ENCODE measurements at places on chromosomes 4 and X.

DNA sequence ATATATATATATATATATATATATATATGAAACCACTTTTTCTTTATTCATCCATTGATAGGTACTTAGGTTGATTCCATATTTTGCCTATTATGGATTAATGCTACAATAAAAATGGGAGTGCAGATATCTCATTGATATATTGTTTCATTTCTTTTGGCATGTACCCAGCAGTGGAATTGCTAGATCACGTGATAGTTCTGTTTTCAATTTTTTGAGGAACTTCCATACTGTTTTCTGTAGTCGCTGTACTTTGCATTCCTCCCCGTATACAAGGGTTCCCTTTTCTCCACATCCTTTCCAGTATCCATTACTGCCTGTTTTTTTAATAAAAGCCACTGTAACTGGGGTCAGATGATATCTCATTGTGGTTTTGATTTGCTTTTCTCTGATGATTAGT is 124.6 kb downstream of the GABRB1 start:
- H3K4me1 ChIP-seq, result no peaks in the 10 kb centered on the region
- no peak overlapping the region for H3K27ac ChIP-seq
- DNase-seq, result no peak
- H3K4me3 ChIP-seq, result no peak overlapping the region
- H3K36me3 ChIP-seq, result no peaks in the 10 kb centered on the region

DNA sequence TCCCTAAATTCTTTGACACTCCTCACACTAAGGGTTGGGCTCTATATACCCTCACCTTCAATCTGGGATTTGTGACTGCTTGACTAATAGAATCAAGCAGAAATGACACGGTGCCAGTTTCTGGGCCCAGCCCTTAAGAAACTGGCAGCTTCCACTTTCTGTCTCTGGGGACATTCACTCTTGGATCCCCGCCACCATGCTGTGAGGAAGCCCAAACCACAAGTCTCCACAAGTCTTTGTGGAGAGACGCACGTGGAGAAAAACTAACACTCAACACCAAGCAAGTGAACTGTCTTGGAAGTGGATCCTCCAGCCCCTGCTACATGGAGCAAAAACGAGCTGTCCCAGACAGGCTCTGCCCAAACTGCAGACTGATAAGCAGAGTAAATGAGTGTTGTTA is 1.1 kb upstream of the EDNRA start:
- H3K4me3 ChIP-seq, result no peak overlapping the region
- peak; percentile 81 for DNase-seq
- peaks cover 25% of the 10 kb centered on the region for H3K4me1 ChIP-seq
- no peaks in the 10 kb centered on the region for H3K27me3 ChIP-seq

- no peaks in the 10 kb centered on the region for H3K27me3 ChIP-seq
- H3K36me3 ChIP-seq, result no peaks in the 10 kb centered on the region
- no peaks in the 10 kb centered on the region for H3K4me1 ChIP-seq
- DNase-seq, result no peak
Observed at GRCh38 chrX:134444681-134445080, 15.3 kb upstream of the HPRT1 start.

GRCh38 chrX:51802917-51803688 is 59.9 kb downstream of the GSPT2 start:
- H3K36me3 ChIP-seq, result no peaks in the 10 kb centered on the region
- peak; percentile 60 for DNase-seq
- peaks cover 3% of the 10 kb centered on the region for H3K4me1 ChIP-seq
- H3K4me3 ChIP-seq, result peak overlapping the region; percentile 89
- peak overlapping the region; percentile 53 for H3K27ac ChIP-seq
- no peaks in the 10 kb centered on the region for H3K27me3 ChIP-seq

GRCh38 chrX:14616301-14616700 is 87.0 kb downstream of the GLRA2 start:
- H3K4me3 ChIP-seq, result no peak overlapping the region
- H3K4me1 ChIP-seq, result no peaks in the 10 kb centered on the region
- no peaks in the 10 kb centered on the region for H3K27me3 ChIP-seq
- no peaks in the 10 kb centered on the region for H3K36me3 ChIP-seq

- no peak for DNase-seq
- H3K4me3 ChIP-seq, result no peak overlapping the region
- no peak overlapping the region for H3K27ac ChIP-seq
Observed at GRCh38 chr4:152369902-152370295, 166.0 kb downstream of the FBXW7 start.

- no peaks in the 10 kb centered on the region for H3K27me3 ChIP-seq
- no peak overlapping the region for H3K27ac ChIP-seq
Observed at GRCh38 chr4:165293061-165293460, 34.4 kb upstream of the MSMO1 start.

- no peaks in the 10 kb centered on the region for H3K36me3 ChIP-seq
- no peak for DNase-seq
- H3K27ac ChIP-seq, result no peak overlapping the region
- no peaks in the 10 kb centered on the region for H3K4me1 ChIP-seq
Observed at GRCh38 chrX:65589304-65589703, 54.7 kb upstream of the LAS1L start.

All from astrocyte (in vitro differentiated cells and primary cell).